ENCODE measurements at places on chromosomes 16 and 17.

GRCh38 chr16:49019081-49019633 is 262.5 kb downstream of the CBLN1 start:
- no peak for DNase-seq

DNA sequence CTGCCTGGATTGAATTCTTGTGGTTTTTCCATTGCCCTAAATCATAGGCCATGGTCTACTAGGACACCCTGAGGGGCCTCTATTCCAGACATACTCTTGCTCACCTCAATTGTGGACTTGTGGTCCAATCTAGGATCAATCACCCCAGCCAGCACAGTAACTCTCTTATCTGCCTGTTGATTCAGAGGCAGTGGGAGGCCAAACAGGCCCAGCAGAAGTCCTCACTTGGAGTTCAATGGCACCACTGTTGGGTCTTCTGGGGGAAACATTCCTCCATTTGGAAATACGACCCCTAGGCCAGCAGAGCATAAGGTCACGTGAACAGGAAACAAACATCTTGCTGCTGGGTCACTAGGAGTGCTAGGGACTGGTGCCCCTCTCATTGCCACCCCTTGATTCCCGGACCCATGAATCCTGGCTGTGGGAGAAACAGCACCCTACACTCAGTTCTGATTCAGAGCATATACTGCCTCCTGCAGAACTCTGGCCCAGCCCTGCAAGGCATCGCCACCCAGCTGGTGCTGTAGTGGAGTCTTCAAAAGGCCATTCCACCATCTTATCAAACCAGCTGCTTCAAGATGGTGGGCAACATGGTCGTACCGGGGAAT is 6.8 kb upstream of the NXN start:
- no peak for DNase-seq

DNA sequence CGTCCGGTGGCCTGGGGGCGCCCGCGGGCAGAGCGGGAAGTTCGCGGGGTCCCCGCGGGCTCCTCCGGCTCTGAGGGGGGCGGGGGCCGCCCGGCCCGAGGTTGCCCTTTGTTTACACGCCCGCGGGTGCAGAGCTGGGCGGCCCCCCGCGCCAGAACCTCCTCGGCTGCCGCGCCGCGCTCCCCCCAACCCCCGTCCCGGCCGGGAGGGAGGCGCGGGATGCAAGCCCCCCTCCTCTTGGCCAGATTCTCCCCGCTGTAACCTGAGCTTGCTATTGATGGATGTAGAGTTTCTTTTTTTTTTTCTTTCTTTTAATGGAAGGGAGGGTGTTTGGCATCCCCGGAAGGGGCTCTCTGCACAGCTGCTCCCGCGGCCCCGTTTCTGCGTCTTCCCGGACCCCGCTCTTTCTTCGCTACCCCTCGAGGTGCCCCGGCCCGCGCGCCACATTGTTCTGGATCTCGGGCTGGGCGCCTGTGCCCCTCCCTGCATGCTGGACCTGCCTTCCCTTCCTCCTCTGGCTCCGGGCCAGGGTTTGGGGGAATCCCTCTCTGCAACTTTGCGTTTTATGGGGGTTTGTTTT is 646 bp downstream of the CBX2 start:
- no peak for DNase-seq

DNA sequence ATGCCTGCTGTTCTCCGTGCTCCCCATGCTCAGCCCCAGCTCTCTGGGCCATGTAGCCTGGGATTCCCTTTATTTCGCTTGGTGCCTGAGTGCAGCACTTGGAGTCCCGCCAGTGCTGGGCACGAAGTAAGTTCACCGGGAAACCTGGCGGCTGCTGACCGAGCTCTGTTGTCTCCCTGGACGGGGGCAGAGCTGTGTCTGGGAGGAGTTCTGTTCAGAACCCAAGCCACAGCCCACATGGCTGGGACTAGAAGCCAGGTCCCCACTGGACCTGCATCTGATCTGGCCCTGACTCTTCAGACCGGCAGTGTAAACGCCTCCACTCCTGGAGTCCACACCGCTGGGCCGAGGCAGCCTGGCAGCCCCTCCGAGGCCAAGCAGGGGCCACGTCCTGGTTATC is 37.5 kb upstream of the CIBAR2 start:
- no peak for DNase-seq

GRCh38 chr17:11742886-11743285 is 144.6 kb downstream of the DNAH9 start:
- no peak for DNase-seq

All from non-pigmented ciliary epithelial cell (primary cell).